Fibroblast of skin of abdomen (primary cell): ENCODE measurements at places on chromosomes 5 and 9.

GRCh38 chr9:28289746-28290145, 716.5 kb upstream of the C9orf72 start:
- DNase-seq: no peak

DNA sequence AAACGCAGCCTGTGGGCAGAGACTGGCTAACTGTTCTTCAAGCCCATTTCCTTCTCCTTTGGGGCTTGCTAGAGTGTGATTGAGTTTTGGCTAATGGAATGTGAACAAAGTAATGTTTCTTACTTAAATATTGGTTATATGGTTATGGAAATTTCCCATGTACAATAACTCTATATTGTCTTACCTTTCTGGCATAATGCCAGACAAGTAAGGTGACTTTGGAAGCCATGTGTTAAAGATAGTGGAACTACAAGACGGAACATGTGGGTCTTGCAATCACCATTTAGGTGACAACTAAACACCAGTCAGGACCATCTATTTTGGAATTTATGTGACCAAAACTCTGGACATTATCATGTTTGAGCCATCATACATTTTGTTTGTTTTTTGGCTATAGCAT, 260.2 kb downstream of the CCDC171 start:
- no peak for DNase-seq

GRCh38 chr5:65539827-65540226, 23.1 kb downstream of the CENPK start:
- no peak for DNase-seq

- peak; percentile 64 for DNase-seq
Measured at GRCh38 chr5:35145691-35146317, 84.5 kb downstream of the PRLR start.

DNA sequence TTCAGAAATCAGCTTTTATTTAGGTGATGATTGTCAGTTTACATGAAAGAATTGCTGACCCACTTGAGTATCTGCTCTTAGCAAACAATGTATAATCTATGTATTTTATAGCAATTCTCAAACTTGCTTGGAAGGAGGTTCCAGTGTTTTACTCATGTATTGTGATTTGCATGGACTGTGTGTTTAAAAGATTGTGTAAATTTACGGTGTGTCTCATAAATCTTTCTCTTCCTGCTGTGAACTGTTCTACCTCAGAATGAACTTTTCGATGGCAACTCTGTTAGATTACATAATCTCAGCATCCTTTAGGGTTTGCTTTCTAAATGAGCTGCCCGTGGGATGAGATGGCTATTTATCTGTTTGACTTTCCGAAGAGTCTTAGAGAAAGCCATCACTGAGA, 122.5 kb downstream of the MEF2C start:
- no peak for DNase-seq

DNA sequence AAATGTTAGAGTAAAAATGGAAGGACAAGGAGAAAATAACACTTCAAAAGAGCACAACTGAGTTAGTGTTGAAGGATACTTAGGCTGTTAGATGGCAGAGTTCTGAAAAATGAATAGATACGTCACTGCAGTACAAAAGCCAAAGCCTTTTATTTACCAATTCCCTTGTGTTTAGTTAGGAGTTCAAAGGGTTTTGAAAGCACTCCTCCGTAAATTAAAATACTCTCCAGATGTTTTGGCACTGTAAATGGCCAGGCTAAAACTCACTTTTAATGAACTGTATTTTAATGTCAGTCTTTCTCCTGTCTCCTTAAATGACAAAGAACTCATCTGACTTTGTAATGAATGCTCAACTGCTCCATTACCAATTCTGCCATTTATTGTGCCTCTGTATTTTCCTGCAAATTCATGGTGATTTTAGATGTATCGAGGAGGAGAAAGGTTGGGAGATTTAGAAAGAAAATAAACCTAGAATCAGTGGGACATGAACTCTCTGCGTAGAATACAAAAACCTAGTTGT, 1727.2 kb downstream of the MAT2B start:
- DNase-seq: no peak
